ENCODE measurements at places on chromosomes 5 and 9.

- DNase-seq = no peak
These were observed 186.3 kb downstream of the KDM4C start for GRCh38 chr9:6944093-6944551.

DNA sequence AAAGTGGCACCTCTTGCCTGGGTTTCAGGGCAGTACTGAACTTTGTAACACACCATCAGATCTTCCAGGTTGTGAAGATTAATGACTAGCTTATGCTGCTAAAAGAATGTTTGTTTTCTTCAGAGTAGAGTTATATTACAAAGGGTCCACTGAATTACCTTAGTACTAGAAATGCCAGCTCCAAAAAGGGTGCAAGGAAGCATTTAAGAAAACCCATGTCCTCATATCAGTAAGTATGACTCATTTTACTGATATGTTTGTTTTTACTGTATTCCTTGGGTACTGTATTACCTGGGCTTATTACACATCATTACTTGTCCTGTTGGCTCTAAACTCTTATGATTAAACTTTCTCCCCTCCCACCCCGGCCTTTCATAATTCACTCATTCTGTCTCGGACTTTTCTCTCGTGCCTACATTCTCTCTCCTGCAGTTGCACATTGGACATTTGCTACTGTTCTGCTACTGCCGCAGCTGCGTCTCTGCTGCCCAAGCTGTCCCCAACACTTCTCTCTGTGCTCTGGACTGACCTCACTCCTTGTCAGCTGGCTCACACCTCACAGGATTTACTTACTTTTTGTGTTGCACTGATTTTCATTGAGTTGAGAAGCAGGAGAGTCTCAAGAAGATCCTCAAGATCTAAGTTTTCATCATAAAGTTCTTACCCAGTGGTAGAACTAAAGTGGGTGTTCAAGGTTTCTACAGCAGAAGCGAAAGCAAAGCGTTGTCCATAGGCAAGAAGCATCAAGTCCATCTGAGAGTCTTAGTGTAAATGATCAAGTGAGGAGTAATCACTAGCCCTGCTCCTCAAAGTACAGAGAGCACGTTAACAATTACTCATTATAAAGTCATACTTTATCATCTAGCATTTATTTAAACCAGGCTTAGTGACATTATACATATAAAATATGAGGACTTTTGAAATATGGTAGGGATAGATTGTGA, 53.2 kb upstream of the C9orf72 start:
- DNase-seq = no peak

- DNase-seq = no peak
These were observed 384.6 kb downstream of the SPOCK1 start for GRCh38 chr5:137114529-137114928.

DNA sequence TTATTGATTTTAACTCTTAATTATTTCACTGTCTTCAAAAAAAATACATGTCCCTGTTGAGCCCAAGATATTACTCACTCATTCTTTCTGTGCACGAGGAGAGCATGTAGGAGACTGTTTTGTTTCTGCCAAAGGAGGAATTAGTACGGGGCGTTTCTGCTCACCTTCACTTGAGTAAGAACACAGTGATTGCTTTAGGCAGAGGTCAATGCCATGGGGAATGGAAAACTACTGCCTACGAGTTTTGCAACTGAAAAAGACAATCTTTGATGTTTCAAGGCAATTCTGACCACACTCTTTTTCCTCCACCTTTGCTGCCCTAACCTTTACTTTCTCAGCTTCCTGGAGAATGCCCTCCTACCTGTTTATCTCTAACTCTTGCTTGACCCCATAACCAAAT, 109.4 kb downstream of the CCDC192 start:
- no peak for DNase-seq

DNA sequence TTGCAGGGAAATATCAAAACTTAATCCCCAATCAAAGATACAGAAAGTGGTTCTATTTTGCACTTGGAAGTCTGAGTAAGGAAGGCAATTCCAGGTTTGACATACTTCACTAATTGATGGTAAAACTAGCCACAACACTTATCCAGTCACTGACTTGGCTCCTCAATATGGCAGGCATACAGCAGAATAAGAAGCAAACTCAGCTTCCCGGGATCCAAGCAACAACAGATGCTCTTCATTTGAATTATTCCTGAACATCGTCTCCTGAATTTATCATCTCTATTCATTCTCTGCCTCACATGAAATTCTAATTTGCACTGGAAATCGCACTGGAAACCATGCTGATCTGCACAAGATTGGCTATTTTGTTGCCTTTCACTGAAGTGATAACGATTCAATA, 629.6 kb downstream of the PRELID2 start:
- no peak for DNase-seq

DNA sequence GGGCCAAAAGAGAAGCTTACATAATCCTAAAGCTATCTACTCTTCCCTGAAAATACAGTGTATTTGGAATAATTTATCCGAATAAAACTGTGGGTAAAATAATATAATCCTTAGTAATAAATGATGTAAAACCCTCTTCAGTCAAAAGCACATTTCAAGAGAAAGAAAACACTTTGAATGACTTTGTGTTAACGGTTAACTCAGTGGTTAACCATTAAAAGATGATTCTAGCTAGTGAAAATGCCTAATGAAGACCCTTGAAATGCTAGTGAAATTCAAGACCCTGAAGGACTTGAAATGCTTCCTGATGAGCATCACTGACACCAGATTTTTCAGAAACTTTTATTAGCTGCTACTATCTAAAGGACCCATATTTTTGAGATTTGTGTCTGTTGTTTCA, 70.7 kb downstream of the COX7C start:
- DNase-seq = no peak

- DNase-seq = no peak
These were observed 296.2 kb downstream of the SPATA31D1 start for GRCh38 chr9:82284758-82285157.

- DNase-seq = no peak
These were observed 124.1 kb downstream of the SYK start for GRCh38 chr9:90925581-90926257.

GRCh38 chr5:138180183-138180782, 1.4 kb downstream of the KIF20A start:
- DNase-seq = no peak

DNA sequence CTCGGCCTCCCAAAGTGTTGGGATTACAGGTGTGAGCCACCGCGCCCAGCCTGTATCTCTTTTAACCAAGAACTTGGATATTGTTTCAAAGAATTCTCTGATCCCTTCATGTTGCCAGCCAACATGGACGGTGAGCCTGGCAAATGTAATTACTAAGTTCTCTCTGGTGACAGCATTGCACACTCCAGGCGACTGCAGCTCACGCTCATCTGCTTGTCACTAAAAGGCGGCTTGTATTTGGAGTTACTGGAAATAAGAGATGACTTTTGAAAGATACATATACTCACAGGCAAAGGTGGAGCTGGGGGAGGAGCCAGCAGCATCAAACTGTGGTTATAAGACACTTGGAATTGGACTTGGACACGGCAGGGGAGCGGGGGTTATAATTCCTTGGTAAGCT, 172.3 kb downstream of the SLIT3 start:
- no peak for DNase-seq

DNA sequence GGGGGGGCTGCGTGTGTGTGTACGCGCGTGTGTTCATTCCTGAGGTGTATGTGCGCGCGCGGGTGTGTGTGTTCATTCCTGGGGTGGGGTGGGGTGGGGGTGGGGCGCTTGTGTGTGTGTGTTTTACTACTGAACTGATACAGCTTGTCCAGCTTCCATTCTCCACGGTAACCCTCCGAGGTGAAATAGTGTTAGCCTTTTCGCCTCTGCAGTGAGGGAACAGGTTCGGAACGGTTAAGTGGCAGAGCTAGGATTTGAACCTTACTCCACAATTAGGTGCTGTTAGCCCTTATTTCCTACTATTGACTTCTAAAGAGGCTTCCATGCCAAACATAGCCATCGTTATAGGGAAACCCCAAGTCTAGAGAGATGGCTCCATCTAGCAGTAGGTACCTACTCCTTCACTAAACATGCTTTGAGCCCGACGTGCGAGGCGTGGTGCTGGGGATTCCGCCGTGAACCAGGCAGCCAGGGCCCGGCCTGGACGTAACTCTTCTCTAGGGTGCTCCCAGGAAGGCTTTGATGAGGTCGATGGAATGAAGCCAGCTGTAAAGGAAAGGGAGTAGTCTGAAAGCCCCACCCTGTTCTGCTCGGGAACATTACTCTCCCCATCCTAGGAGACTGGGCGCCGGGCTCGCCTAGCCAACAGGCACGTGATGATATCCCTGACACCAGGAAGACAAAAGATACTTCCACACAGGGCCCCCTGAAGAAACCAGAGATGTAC, 782 bp upstream of the SKP1 start:
- DNase-seq = no peak

DNA sequence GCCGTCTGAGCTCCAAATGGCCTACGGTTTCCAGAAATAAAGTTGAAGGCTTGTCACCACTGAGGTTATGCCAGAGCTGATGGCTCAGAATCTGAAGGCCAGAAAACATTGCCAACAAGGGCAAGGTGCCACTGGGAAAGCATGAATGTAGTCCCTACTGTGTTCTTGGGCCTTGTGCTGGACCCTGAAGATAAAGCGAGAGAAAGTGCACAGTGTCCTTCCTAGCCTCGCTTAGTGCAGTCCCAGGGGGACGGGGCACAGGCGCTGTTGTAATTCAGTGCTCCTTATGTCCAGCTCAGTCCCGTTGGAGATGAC, 84.5 kb downstream of the NDFIP1 start:
- no peak for DNase-seq

GRCh38 chr9:3689555-3689954, 163.8 kb upstream of the RFX3 start:
- DNase-seq = no peak

DNA sequence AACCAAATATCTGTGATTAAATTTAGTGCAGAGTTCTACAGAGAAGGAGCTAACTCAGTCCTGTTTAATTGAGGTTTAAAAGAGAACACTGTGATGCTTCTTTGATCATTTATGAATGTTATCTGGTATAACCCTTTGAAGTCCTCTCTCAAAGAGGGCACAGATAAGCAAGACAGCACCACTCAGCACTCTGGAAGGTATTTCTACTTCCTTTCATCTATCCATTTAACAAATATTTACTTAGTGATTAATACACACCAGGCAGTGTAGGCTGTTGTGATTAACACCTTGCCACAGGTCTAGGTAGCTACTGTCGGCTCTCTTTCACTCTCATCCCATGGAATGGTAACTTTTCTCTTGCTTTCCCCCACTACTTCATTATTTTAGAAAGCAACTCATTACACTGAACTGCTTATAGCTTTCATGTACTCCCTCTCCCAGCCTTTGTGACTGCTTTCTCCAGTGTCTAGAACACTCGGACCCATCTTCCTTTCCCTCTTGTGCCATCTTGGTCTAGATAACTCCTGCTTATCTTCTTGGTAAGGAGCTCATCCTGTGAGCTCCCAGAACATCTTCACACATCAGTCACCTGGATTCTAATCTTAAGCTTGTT, 54.7 kb downstream of the GLDC start:
- DNase-seq = no peak

GRCh38 chr9:95876595-95876994, 1.1 kb downstream of the ERCC6L2 start:
- DNase-seq = no peak

DNA sequence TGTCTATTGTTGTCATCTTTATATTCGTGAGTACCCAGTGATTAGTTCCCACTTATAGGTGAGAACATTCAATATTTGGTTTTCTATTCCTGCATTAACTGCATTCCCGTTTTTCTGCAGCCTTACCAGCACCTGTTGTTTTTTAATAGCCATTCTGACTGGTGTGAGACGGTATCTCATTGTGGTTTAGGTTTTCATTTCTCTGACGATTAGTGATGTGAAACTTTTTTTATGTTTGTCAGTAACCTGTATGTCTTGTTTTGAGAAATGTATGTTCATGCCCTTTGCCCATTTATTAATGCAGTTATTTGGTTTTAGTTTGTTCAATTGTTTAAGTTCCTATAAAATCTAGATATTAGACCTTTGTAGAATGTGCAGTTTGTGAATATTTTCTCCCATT, 546.0 kb upstream of the RORB start:
- no peak for DNase-seq

- no peak for DNase-seq
These were observed 20.6 kb upstream of the AUH start for GRCh38 chr9:91382298-91382697.

- DNase-seq = no peak
These were observed 40.2 kb downstream of the RCL1 start for GRCh38 chr9:4832786-4833579.

DNA sequence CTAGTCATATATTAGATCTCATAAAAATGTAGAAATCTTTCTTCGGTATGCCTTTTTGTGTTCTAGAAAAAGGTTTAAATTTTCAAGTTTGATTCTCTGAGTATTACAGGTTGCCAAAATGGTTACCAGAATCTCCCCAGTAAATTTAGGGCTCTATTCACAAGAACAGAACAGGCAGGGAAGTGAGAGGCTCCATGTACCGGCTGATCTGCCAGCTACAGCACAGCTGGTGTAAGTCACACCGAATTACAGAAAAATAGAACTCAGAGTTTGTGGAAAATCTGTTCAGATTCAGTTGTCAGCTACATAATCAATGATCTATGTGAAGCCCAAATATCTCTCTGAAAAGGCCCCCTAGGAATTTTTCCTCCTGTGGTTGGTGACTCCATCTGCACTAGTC, 10.5 kb downstream of the FAM81B start:
- DNase-seq = no peak

DNA sequence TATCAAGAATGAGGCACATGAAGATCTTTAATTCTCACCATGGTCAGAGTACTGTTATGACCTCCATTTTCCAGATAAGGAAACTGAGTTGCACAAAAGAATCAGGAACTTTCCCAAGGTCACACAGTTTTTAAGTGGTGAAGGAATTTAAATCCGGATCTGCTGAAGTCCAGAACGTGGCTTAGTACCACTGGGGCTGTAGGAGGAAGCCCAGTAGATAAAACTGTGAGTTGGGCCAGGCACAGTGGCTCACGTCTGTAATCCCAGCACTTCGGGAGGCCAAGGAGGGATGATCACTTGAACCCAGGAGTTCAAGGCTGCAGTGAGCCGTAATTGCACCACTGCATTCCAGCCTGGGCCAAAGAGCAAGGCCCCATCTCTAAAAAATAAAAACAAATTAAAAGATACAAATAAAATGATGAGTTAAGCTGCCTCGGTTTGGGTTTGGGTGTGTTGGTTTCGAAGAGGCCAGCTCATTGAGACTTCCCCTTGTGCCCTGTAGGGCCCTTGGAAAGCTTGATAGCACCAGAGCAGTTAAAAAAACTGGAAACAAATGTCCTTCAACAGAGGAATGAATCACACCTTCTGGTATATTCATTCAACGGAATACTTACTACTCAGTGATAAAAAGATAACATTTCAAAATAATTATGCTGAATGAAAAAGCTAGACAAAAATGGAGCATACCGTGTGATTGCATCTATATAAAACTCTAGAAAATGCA, 20.1 kb downstream of the ATOX1 start:
- no peak for DNase-seq

GRCh38 chr9:92807757-92808725, 43.4 kb upstream of the BICD2 start:
- no peak for DNase-seq
